ENCODE measurements at places on chromosomes 5 and 9.

DNA sequence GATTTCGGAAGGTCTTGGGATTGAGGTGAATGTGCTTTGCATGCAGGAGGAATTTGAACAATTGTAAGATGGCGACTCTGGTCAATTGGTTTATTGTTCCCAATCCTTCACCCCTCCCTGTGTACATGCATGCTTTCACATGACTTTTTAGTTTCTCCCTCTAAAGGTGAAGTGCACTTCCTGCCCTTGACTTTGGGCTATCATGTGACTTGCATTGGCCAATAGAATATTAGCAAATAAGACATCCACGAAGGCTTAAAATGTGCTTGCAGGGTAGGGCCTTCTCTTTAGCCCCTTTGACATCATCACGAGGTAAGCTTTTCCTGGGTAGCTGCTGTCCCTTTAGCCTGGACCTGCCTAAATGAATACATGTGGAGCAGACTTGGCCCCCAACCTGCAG is 8.1 kb upstream of the ZBTB43 start:
- no peak for DNase-seq

DNA sequence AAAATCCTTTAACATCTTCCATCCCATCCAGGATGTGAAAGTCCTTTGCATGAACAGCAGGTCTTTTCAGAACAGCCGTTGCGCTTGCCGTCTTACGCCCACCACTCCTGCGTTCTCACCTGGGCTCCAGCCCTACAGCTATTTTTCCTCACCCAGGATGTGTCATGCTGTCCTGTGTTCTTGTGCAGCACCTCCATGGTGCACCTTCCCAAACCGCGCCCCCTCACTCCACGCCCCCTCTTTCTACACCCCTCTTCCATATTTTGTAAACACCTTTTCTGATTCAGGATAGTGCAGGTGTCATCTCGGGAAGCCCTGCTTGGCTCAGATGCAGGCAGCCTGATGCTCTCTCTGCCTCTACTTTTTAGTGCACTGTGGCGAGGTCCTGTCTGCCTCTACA is 18.4 kb downstream of the CAMK4 start:
- DNase-seq: no peak

GRCh38 chr5:132256783-132257130 is 739 bp upstream of the PDLIM4 start:
- DNase-seq: no peak

DNA sequence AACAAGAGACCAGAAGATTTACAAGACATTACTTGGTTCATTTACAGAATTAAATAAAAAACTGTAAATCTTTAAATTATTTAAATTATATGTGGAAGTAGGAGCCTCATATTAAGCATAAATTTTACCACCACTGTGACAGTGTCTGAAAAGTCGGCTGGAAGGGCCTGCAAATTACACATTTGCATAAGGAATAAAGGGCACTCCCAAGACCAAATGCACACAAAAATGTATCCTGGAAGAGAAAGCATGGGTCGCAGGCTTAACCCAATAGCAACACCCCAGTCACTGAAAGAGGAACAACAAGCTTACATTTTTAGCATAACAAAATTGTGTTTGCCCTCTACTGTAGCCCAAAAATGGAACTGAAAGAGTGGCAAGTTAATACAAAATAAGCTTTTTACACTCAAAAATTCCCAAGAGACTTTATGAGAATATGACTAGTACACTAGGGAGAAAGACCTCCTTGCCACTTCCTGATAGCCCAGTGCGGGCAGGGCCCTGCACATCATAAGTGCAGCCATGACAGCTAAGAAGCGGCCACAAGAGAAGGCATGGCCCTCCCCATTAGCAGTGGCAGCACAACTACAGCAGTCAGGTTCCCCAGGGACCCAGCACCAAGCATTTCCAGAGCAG is 482.0 kb downstream of the DTWD2 start:
- DNase-seq: no peak

DNA sequence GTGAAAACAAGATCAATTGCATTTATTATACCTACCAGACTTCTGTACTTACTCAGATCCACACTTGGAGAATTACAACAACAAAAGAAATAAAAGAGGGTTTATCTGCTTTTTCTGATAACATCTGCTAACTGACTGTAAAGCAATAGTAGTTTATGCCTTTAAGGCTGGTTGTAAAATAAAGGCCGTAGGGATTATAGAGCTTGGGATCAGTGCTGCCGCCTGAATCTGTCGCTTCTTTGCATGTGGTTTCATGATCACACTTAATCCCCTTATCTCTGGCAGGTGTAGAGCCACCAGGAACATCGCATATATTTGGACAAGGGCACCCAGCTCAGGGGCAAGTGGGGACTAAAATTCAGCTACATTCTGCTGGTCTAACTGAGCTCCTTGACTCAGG is 146.7 kb downstream of the CCDC192 start:
- no peak for DNase-seq

- DNase-seq: no peak
These were observed 17.1 kb upstream of the FBXL17 start for GRCh38 chr5:108398964-108399363.

- no peak for DNase-seq
These were observed 6.1 kb upstream of the CSF2 start for GRCh38 chr5:132067451-132067850.

- DNase-seq: no peak
These were observed 577 bp downstream of the AP3S1 start for GRCh38 chr5:115842089-115842935.

GRCh38 chr9:130042406-130042884 is 544 bp downstream of the FNBP1 start:
- no peak for DNase-seq

GRCh38 chr9:113963696-113964494 is 87.8 kb downstream of the ZNF618 start:
- DNase-seq: no peak

- DNase-seq: no peak
These were observed 52.5 kb downstream of the FGF10 start for GRCh38 chr5:44336708-44337107.

DNA sequence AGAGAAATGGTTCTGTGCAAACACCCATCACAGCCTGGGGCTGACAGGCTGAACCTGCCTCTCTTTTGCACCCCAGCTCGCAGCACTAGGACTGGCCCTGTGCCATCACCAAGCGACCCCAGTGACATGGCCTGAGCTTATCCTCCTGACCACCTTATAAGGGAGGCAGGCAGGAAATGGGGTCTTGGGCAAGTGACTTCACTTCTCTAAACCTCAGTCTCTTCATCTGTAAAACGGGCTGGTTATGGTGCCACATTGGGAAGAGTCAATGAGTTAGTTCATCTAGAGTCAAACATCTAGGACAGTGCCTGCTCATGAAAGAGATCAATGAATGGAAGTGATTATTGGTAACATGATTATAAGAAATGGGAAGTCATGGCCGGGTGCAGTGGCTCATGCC is 6.2 kb downstream of the SNCB start:
- no peak for DNase-seq

- DNase-seq: no peak
These were observed 8.7 kb upstream of the NADK2 start for GRCh38 chr5:36250427-36250826.

DNA sequence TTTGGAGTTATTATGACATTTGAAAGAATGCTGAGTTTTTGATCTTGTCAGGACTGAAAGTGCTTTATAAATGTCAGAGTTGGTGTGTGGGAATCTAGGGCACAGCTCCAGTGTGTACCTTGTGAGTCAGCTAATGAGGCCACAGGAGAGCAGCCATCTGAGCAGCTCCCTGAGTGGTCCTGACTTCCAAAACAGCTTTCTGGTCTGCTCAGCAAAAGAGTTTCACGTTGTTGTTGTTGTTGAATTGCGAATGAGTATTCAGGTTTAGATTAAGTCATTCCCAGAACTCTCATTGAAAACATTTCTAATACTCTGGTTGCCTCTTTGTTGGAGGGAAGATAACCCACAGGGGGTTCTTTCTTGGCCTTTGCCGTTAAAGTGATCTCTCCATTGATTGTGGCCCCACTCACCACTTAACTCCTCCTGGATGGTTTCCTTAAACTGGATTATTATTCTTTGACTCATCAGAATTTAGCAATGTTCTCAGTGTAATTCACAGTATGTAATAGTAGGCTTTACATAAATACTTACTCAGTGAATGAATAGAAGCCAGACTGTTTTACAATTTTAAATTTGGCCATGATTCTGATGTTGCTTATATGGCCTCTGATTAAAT is 125.1 kb upstream of the SGCD start:
- no peak for DNase-seq

- DNase-seq: no peak
These were observed 38.9 kb upstream of the FAM120AOS start for GRCh38 chr9:93492327-93492726.

DNA sequence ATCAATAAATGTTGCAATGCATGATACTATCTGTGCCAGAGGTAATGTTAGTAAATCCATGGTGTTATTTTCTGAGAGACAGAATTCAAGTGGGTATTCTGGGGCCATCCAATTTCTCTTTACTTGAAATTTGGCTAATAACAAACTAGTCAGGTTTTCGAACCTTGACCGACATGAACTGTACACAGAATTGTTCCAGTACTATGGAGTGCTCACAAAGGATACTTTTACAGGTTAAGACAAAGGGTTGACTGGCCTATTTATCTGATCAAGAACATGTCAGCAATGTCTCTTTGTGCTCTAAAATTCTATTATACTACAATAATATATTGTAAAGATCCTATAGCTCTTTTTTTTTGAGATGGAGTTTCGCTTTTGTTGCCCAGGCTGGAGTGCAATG is 18.2 kb downstream of the MLANA start:
- no peak for DNase-seq
